ENCODE measurements at places on chromosomes 6 and 20.

- no peak for DNase-seq
Measured at GRCh38 chr6:149983145-149983544, 19.4 kb downstream of the ULBP1 start.

- no peak for DNase-seq
Measured at GRCh38 chr6:46993846-46994245, 48.3 kb downstream of the ADGRF1 start.

DNA sequence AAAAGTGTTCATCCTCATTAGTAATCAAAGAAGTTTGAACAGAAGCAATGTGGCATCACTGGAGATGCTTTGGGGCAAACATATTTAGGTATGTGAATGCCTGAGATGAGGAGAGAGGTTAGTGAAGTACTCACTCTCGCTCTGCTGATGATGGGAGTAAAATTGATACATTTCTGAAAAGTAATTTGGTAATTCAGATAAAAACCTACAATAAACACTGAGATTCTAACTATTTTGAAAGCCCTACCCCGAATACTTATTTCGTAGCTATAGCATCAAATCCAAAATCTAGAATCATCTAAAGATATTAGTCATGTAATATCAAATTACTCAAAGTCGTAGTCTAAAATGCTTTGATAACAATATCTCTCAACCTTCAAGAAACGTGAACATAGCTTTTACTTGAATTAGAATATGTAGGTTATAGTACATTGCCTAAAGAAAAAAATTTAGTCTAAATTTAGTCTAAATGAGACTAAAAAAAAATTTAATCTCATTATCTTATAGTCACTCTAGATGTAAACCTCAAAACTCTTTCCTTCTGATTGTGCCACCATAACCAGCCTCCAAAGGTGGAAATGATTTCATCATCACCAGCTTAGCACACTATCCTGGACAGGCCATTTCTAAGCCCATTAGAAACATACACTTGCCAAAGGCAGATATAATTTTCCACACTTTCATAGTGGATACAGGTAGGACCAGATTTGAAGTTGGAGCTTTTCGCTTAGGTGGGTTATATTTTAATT is 232.5 kb upstream of the TAB2 start:
- no peak for DNase-seq

DNA sequence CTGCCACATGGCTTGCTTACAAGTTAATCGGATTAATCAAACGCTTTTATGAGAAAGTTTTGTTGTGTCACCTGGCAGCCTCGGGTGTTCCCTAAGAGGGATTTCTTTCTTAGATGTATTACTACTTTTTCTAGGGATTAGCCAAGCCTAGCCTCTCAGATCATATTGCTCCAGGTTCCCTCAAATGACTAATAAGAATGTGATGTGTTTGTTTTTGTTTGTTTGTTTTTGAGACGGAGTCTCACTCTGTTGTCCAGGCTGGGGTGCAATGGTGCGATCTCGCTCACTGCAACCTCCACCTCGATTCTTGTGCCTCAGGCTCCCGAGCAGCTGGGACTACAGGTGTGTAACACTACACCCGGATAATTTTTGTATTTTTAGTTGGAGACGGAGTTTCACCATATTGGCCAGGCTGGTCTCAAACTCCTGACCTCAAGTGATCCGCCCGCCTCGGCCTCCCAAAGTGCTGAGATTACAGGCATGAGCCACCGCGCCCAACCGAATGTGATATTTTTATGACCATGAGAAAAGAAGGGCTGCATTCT is 977 bp downstream of the HMGN4 start:
- DNase-seq: no peak

DNA sequence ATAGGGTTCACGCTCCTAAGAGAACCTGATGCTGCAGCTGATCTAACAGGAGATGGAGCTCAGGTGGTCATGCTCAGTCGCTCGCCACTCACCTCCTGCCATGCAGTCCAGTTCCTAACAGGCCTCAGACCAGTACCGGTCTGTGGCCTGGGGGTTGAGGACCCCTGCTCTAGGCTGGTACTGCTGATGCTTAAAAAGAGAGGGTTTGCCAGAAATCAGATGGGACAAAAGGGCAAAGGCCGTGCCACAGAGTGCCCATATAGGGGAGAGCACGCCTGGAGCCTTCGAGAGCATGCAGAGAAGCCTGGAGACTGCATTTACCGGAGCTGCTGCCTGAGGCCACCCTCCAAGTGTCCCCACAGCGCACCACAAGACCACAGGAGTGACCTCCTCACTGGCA is 75.5 kb downstream of the PTPN1 start:
- no peak for DNase-seq

DNA sequence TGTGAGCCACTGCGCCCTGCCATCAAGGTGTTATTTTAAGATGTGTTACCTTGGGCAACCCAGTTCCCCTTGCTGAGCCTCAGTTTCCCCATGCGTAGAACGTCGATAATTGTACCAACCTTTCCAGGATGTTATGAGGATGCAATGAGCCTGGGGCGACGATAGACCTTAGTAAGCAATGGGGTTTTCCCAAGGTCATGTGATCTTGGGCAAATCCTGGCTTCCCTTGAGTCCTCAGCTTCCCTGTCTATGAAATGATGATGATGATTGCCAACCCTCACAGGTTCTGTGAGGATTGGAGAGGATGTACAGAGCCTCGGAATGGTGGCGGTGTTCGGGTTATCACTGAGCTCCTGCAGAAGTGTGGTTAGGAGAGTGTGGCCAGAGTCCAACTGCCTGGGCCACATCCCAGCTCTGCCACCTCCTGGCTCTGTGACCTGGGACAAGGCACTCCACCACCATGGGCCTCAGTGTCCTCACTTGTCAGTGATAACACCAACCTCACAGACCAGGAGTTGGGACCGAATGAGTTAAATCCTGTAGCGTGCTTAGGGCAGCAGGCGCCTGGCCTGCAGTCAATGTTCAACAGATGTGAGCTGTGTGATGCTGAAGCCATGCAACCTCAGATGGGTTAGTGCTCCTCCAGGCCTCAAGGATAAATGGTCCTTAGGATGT is 23.4 kb downstream of the SIRPA start:
- DNase-seq: no peak

DNA sequence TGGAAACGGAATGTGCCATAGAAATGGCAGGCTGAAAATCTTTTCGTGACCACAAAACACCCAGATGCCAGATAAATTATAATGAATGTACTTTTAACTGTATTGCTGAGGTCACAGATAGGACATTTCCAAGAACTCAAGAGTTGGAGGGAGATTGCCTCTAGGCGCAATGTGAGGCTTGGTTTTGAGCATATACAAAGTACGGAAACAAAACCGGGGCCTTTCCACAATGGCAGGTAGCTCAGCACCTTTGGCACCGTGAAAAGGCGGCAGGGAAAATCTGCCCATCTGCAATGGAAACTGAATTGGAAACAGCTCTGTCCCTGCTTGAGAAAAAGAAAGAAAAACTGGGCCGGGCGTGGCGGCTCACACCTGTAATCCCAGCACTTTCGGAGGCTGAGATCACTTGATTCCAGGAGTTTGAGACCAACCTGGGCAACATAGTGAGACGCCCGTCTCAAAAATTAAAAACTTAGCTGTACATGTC is 10.5 kb upstream of the C20orf144 start:
- no peak for DNase-seq

DNA sequence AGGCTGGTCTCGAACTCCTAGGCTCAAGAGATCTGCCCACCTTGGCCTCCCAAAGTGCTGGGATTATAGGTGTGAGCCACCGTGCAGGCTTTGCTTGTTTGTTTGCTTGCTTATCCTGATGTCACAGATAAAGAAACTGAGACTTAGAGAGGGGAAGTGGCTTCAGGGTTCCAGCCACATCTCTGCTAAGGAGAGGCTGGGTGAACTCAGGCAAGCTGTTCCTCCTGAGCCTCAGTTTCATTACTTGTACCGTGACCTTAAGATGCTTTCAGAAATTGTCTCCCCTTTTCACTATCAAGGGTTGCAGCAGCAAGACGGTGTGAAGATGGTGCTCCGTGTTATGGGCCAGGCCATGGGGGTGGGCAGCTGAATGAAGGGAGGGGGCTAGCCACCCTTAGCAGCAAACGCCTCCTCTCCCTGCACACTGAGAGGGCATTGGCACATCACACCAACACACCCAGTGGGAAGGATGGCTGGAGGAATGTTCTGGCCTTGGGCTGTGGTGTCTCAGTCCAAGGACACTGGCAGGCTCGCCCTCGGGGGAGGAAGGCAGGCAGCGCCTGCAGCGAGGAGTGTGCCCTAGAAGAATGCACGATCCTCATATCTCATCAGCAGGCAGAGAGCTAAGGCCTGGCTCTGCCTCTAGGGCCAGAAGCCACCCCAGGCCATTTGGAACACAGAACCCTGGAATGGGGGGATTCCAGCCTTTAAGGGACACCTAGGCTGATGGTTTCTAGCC is 48.2 kb upstream of the TLDC2 start:
- DNase-seq: no peak

DNA sequence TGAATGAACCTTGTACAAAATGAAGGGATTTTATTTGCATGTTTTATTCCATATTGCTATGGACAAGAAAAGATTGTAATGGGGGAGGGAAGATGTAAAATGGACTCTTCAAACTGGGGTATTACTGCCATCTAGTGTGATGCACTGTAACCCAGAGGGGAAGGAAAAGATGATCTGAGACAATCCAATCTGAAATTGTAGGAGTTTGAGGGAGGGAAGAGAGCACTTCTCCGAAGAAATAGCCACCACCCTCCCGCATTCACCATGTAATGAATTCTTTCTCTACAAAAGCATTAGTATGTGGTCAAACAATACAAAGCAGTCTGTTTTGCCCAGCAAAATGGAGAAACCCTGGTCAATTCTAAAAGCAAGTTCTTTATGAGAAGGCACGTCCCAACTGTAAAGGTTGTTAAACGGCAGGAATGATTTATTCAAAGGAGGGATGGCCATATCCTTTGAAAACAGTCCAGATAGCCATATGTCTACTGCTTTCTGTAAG is 679.5 kb upstream of the NRSN1 start:
- no peak for DNase-seq

DNA sequence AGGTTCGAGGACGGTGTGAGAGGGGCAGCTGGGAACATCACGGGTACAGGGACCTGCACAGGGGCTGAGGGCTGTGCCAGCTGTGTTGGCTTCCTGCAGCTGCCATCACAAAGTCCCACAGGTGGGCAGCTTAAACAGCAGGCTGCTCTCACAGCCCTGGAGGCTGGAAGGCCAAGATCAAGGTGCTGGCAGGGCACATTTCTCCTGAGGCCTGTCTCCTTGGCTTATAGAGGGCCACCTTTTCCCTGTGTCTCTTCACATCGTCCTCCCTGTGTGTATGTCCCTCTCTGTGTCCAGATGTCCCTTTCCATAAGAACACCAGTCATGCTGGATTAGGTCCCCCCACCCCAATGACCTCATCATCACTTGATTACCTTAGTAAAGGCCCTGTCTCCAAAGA is 15.1 kb upstream of the MPC1 start:
- no peak for DNase-seq

DNA sequence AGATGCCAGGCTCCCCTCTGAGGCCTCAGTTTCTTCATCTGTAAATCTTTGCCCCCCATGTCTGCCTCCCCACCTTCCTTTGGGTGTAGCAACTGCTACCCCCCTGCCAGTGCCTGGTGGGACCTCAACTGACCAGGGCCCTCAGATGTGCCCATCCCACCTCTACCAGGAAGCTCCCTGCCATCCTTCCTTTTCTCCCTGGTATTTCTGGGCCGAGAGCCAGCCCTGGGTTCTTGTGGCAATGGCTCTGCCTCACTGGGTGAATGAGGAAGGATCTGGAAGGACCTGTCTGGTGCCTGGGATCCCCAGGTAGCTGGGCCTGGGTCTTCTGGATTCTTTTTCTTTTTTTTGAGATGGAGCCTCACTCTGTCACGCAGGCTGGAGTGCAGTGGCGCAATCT is 141.1 kb upstream of the RNF24 start:
- DNase-seq: no peak

DNA sequence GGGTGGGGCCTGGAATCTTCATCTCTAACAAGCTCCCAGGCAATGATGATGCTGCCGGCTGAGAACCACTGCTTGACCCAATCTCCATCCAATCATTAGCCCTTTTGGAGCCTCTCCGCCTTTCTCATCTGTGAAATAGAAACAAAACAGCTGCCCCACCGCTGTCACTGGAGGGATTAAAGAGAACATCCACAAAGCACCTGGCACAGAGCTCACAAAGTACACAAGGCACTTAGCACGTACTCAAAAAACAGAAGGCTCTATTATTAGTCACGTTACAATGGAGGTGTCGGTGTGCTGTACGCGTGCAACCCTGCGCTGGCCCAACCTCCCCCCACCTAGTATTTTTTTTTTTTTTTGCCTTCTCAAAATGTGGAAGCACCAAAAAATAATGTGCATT is 213.5 kb upstream of the ARID1B start:
- DNase-seq: no peak

DNA sequence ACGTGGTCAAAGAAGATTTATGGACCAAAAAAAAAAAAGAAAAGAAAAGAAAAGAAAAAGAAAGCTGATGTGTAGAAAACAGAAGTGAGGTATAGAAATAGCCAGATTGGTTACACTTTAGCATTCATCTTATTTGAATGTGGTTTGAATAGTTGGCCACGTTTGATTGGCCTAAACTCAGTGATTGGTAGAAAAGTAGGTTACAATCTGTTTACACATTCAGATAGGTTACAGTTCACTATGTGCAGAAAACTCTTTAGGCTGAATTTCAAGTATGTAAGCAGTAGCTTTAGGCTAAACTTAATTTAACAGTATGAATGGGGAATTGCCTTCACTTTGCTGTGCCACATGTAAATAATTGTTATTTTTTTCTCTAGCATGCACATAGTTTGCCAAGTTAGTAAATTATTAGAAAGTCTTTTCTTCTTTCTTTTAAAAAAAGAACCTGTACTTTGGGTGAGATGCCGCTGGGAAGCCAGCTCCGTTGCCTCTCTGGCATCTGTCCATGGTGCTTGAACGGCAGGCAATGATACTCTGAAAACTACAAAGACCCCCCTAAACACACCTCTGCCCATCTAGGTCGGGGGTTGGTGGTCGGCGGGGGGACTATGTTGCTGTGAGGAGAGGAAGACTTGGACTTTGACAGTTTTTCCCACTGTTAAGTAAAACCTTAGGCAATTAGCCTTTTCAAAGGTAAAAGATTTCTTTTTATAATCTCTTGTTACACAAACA is 173.0 kb downstream of the AIG1 start:
- DNase-seq: no peak

- DNase-seq: no peak
Measured at GRCh38 chr20:58938541-58938940, 42.5 kb upstream of the NELFCD start.

DNA sequence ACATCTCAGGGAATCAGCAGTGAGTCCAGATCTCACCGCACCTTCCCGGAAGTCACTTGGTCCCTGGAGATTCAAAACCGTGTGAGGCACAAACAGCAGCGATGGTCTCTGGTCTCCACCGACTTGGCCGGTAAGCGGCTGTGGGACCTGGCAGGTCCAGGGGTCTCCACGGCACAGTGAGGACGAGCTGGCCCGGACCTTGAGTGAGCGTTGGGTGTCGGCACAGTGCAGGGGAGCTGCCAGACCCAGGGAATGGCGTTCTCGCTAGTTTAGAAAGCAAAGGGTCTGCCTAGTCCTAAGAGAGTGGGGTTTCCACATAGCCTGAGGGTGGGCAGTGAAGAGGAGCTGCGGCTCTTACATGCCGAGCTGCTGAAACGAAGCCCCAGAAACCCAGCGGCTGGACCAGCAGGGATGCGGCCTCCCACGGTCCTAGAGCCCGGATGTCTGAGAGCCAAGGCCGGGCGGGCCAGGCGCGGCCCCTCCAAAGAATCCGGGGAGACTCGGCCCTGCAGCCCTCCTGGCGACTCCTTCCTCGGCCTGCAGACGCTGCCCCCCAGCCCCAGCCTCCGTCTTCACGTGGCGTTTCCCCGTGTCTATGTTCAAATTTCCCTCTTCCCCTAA is 185.0 kb downstream of the ERMARD start:
- DNase-seq: no peak

GRCh38 chr6:2035046-2035445 is 210.4 kb downstream of the GMDS start:
- DNase-seq: no peak

- no peak for DNase-seq
Measured at GRCh38 chr6:158013904-158014504, 32.3 kb downstream of the SYNJ2 start.
